ENCODE measurements at places on chromosomes 5 and 9. TPM values are rescaled to one million over a fixed set of nuclear protein-coding genes. Genes with fewer than 3 reads are reported as not detected.

The CSF1R gene
- 58.6 TPM for total RNA-seq

GRCh38 chr9:8553444-8553843 lies 753.9 kb upstream of the DMAC1 start:
- no peak for DNase-seq

DNA sequence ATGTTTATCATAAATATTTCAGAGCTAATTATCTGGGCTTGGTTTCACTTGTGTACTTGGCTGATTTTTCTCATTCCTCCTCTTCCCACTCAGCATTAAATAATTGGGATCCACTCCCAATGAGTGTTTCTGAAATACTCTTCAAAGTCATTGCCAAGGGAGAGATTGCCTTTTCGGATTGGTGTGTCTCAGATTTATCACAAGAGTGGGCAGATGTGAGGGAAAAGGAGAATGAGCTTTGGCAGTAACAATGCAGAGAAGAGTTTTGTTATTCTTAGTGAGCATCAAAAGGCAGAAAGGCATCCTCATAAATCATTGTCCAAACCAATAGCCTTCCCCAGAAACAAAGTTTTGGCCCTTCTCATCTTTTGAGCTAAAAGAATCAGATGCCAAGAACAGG lies 79.2 kb downstream of the SEMA5A start:
- DNase-seq = no peak

The IFNB1 gene
- not detected for total RNA-seq

GRCh38 chr5:143527808-143528207 lies 124.3 kb upstream of the NR3C1 start:
- no peak for DNase-seq

DNA sequence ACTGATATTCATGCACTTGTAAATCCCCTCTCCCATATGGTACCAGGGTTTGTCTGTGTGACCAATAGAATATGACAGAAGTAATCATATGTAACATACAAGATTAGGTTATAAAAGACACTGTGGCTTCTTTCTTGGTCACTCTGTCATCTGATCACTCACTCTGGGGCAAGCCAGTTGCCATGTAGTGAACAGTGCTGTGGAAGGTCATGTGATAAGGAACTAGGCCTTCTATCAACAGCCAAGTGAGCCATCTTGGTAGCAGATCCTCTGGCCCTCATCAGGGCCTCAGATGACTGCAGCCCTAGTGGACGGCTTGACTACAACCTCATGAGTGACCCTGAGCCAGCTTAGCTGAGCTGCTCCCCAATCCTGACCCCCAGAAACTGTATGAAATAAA lies 30.0 kb upstream of the MATR3 start:
- no peak for DNase-seq

DNA sequence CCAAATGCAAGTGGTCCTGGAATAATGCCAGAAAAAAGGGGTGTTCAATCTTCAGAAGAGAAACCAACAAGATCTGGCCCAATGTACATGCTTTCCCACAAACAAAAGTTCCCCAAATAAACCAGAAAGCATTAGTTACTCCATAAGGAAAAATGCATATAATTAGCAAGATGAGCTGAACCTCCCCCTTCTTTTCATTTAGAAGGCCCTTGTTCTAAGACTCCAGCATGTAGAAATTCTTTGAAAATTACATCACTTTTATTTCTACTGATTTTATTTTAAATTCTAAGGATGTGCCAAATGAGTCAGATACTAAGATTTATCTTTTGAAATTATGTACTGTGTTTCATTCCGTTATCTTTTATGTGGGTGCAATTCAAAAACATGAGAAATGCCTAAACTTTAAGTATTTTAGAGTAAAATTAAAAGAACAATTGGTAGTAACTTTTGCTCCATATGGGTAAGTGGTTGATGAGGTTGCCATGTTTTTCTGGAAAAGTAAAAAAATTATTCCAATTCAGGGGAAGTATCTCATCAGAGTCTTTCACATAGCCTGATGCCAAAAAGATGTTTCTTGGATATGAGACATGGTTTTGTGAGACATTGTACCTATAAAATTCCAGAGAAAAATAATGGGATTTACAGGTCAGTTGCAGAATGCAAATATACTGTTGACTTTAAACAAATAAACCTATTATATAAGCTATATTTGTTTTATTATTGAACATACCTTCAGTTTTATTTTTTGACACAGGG lies 106.5 kb upstream of the CCDC112 start:
- no peak for DNase-seq

- DNase-seq = no peak
These were observed 3.5 kb downstream of the ARL15 start for GRCh38 chr5:54306893-54307292.

DNA sequence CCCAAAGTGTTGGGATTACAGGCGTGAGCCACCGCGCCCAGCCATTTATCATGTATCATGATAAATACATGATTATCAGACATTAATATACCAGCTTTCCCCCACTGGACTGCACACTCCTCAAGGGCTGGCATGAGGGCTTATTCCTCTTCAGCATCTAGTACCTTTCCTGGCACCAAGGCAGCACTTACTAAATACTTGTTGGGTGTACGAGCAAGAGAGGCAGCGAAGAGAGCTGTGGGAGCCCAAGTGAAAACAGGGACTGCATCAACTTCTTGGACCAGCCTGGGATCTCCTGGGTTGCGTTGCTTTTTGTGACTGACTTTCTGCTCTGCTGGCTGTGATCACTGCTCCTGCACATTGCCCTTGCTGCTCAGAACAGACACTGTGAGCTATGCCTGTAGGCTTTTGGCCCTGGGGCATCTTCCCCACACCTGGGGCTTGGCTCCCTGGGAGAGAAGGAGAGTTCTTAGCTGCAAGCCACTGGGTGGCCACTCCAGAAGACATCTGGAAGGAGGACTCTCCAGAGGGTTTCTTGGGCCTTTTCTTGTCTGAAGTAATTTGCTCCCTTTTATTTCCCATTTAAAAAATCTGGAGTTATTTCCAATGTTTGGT lies 224.3 kb downstream of the NR3C1 start:
- DNase-seq = no peak

Data from mesenteric fat pad (tissue), 1 donor.